K562 (cell line): ENCODE measurements at places on chromosomes 2 and 18. TPM values are rescaled to one million over a fixed set of nuclear protein-coding genes. Genes with fewer than 3 reads are reported as not detected.

DNA sequence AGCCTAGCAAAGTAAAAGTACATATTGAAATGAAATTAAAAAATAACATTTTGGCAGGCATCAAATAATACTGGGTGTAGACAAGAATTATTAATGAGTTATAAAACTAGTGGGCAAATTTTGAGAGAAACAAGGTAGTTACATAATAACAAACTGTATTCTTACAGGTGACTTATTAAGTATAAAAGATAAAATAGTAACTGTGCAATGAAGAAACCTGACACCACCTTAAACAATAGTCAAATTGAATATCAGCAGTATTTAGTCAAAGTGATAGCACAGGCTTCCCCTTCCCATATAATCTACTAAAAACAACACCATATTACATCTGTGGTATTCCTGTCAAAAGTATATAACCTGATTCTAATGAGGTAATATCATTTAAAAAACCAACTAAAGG is 1099.8 kb upstream of the CRIM1 start:
- no peak overlapping the region for H3K4me3 ChIP-seq
- H3K27ac ChIP-seq: no peak overlapping the region
- H3K27me3 ChIP-seq: no peaks in the 10 kb centered on the region
- H3K4me1 ChIP-seq: no peaks in the 10 kb centered on the region

- no peak overlapping the region for H3K4me3 ChIP-seq
- H3K36me3 ChIP-seq: no peaks in the 10 kb centered on the region
- H3K4me1 ChIP-seq: no peaks in the 10 kb centered on the region
- H3K27me3 ChIP-seq: no peaks in the 10 kb centered on the region
- no peak overlapping the region for H3K27ac ChIP-seq
These were observed 773 bp downstream of the MBP start for GRCh38 chr18:77131652-77132368.

Gene RIF1
- 90.2 and 94.5 TPM in 2 replicates for total RNA-seq

GRCh38 chr2:159093497-159093896 is 125.1 kb downstream of the TANC1 start:
- H3K4me1 ChIP-seq: no peaks in the 10 kb centered on the region
- no peak for DNase-seq
- H3K36me3 ChIP-seq: no peaks in the 10 kb centered on the region
- H3K27ac ChIP-seq: no peak overlapping the region
- H3K4me3 ChIP-seq: no peak overlapping the region

GRCh38 chr18:47422524-47422923 is 171.1 kb upstream of the SKOR2 start:
- H3K4me3 ChIP-seq: no peak overlapping the region
- H3K27me3 ChIP-seq: no peaks in the 10 kb centered on the region
- peak; percentile 38 for DNase-seq
- no peaks in the 10 kb centered on the region for H3K4me1 ChIP-seq

Gene REG1B
- total RNA-seq: 2.0 and 2.3 TPM in 2 replicates

GRCh38 chr2:8054070-8054469 is 627.8 kb upstream of the ID2 start:
- no peaks in the 10 kb centered on the region; the same call in 2 of the 3 replicates for H3K27me3 ChIP-seq
- no peak for DNase-seq
- H3K36me3 ChIP-seq: no peaks in the 10 kb centered on the region

Gene CFAP221
- total RNA-seq: 0.35 and 0.51 TPM in 2 replicates

DNA sequence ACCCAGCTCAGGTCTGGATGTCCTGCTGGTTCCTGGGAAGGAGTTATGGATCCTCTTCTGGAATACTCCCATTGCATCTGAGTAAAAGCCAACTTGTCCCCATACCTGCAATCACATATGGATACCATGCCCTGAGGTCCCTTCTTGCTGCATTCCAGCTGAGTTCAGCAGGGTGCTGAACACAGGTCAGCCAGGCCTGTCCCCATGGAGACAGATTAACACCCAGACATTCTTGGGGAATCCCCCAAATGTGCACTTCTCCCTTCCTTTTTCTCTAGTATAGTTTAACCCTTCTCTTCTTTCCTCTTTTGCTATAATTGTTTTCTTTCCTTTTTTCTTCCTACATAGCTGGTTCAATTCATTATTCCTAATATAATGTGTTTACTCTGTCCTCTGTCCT is 799.6 kb upstream of the HS6ST1 start:
- no peaks in the 10 kb centered on the region for H3K27me3 ChIP-seq
- DNase-seq: no peak
- H3K27ac ChIP-seq: no peak overlapping the region
- H3K36me3 ChIP-seq: no peaks in the 10 kb centered on the region

DNA sequence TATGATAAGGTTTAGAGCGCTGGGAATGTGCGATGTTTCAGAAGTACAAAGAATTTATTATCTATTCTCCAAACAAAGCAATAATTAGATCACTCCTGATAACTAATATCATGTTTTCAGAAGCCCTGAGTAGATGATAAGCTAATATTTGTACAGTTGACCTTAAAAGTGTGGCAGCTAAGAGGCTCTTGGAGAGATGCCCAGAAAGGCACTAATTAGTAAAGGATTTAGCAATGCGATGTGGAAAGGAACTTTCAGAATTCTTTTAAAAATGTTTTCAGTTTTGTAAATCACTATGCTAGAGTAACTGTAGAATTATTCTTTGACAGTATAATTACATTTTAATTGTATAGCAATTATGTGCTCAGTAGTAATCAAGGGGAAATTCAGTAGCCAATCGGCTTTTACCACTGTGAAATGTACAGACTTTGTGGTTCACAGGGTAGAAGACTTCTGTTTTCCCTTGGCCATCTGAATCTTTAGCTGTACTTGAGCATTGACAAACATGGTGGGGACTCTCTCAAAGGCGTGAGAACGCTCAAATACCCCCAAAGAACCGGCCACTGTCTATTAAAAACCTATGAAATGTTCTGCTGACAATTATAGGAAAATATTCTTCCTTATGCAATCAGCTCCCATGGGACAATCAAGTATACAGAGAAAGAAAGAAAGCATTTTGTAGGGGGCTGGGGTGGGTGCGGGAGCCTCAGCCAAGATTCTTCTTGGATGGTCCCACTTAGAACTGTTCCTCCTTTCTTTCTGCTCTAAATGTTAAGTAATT is 262.8 kb upstream of the AGAP1 start:
- no peaks in the 10 kb centered on the region for H3K36me3 ChIP-seq
- H3K4me3 ChIP-seq: no peak overlapping the region
- H3K27me3 ChIP-seq: peaks cover 6% of the 10 kb centered on the region; the same call in 2 of the 3 replicates
- H3K4me1 ChIP-seq: no peaks in the 10 kb centered on the region
- no peak overlapping the region for H3K27ac ChIP-seq
- DNase-seq: no peak

DNA sequence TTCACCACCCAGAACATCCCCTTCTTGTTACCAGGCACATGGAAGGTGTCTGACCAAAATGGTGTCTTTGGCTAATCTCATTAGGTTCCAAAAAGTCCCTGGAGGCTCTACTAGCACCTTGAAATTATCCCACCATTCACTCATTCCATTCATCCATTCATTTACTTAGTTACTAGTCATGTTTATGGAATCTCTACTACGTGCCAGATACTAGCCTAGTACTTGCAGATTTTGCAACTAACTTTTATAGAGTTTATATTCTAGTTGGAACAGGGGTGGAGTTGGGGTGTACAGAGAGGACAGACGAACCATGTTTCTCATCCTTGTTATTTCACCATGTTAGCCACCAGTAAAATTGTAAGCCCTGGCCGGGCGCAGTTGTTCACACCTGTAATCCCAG is 4.0 kb upstream of the NOP58 start:
- DNase-seq: no peak
- no peaks in the 10 kb centered on the region for H3K36me3 ChIP-seq
- H3K4me3 ChIP-seq: no peak overlapping the region
- H3K4me1 ChIP-seq: no peaks in the 10 kb centered on the region
- no peak overlapping the region for H3K27ac ChIP-seq

GRCh38 chr2:72386288-72386687 is 238.6 kb upstream of the CYP26B1 start:
- no peaks in the 10 kb centered on the region for H3K36me3 ChIP-seq
- DNase-seq: no peak
- no peak overlapping the region for H3K4me3 ChIP-seq
- H3K4me1 ChIP-seq: no peaks in the 10 kb centered on the region
- no peak overlapping the region for H3K27ac ChIP-seq

DNA sequence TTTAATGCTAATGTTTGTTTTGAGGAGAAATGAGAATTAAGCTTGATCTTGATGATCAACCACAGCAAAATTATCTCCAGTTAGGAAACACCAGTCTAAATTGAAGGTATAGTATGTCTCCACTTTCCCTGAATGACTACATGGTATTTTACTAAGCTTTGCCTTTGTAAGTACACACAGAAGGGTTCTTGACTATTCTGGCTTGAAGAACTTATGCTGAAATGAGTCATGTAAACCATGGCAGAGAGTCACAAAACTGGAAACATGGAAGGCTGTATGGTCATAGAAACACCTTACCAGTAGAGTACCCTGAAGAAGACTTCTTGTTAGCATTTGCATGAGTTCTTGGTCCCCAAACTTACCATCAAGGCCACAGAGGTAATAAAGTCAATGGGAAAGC is 250.5 kb downstream of the SLC8A1 start:
- no peak for DNase-seq
- H3K36me3 ChIP-seq: no peaks in the 10 kb centered on the region
- no peaks in the 10 kb centered on the region for H3K4me1 ChIP-seq
- no peaks in the 10 kb centered on the region for H3K27me3 ChIP-seq
- H3K27ac ChIP-seq: no peak overlapping the region

- no peaks in the 10 kb centered on the region for H3K36me3 ChIP-seq
- H3K27me3 ChIP-seq: no peaks in the 10 kb centered on the region
- no peak for DNase-seq
- H3K27ac ChIP-seq: no peak overlapping the region
- H3K4me3 ChIP-seq: no peak overlapping the region
These were observed 208.2 kb upstream of the CHAC2 start for GRCh38 chr2:53559302-53559966.

- H3K4me3 ChIP-seq: no peak overlapping the region
- no peaks in the 10 kb centered on the region for H3K27me3 ChIP-seq
- H3K27ac ChIP-seq: no peak overlapping the region
- DNase-seq: no peak
- no peaks in the 10 kb centered on the region for H3K36me3 ChIP-seq
- H3K4me1 ChIP-seq: peaks cover 3% of the 10 kb centered on the region; the same call in 2 of the 3 replicates
These were observed 19.7 kb downstream of the KIAA1328 start for GRCh38 chr18:36848609-36849008.

DNA sequence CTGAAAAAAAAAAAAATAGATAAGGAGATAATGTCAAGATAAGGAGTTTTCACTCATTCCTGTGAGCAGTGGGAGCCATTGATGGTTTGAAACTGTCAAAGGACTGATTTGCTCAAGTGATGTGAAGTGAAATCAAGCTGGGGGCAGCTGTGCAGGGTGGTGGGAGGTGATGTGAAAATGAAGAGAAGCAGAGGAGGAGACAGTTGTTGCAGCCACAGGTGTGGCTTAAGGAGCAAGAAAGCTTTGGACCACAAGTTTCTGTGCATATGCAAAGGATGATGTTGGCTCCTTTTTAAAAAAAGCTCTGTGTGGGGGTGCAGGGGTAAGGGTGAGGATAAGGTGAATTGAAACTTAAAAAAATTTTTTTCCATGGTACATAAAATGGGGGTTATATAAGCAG is 8.3 kb downstream of the EFR3B start:
- no peaks in the 10 kb centered on the region for H3K36me3 ChIP-seq
- no peak overlapping the region for H3K27ac ChIP-seq
- no peak overlapping the region for H3K4me3 ChIP-seq
- DNase-seq: no peak
- peaks cover 38% of the 10 kb centered on the region for H3K27me3 ChIP-seq

Gene SEPTIN10
- 0.22 and 0.40 TPM in 2 replicates for total RNA-seq

- no peak overlapping the region for H3K27ac ChIP-seq
- H3K36me3 ChIP-seq: no peaks in the 10 kb centered on the region
- H3K4me3 ChIP-seq: no peak overlapping the region
- DNase-seq: no peak
- no peaks in the 10 kb centered on the region for H3K27me3 ChIP-seq
These were observed 81.3 kb downstream of the CDC42EP3 start for GRCh38 chr2:37590119-37590571.

DNA sequence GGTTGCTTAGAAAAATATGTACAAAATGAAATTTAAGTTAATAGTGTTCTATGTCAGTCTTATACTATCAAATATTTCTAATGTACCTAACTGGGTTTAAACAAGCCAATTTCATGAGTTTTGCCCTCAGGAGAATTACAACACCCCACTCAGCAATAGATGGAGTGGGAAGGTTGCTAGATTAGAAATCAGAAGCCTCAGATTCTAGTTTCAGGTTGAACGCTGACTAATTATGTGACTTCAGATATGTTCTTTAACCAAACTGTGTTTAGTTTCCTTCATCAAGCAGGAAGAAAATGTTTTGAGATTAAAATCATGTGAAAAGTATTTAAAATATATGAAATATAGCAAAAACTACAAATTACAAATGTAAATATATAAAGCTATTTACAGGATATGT is 133.8 kb upstream of the KCNH7 start:
- no peaks in the 10 kb centered on the region for H3K4me1 ChIP-seq
- H3K4me3 ChIP-seq: no peak overlapping the region
- DNase-seq: no peak
- H3K27ac ChIP-seq: no peak overlapping the region
- no peaks in the 10 kb centered on the region for H3K36me3 ChIP-seq

GRCh38 chr18:35623255-35623654 is 41.7 kb downstream of the GALNT1 start:
- H3K36me3 ChIP-seq: no peaks in the 10 kb centered on the region
- no peak for DNase-seq
- H3K27ac ChIP-seq: no peak overlapping the region
- peaks cover 11% of the 10 kb centered on the region for H3K4me1 ChIP-seq
- no peaks in the 10 kb centered on the region for H3K27me3 ChIP-seq
- H3K4me3 ChIP-seq: no peak overlapping the region

GRCh38 chr2:198692907-198693510 is 764.7 kb downstream of the SATB2 start:
- H3K36me3 ChIP-seq: no peaks in the 10 kb centered on the region
- H3K27me3 ChIP-seq: no peaks in the 10 kb centered on the region
- H3K4me3 ChIP-seq: no peak overlapping the region
- no peak overlapping the region for H3K27ac ChIP-seq
- DNase-seq: no peak

Gene KLHL41
- total RNA-seq: 0.09 TPM in 1 of 2 replicates, not detected in the other

Gene UCN
- total RNA-seq: 2.2 and 2.6 TPM in 2 replicates

GRCh38 chr2:219298759-219299371 is 10.3 kb downstream of the PTPRN start:
- H3K4me3 ChIP-seq: no peak overlapping the region
- DNase-seq: peak; percentile 83
- H3K27me3 ChIP-seq: peaks cover 8% of the 10 kb centered on the region
- H3K27ac ChIP-seq: no peak overlapping the region

DNA sequence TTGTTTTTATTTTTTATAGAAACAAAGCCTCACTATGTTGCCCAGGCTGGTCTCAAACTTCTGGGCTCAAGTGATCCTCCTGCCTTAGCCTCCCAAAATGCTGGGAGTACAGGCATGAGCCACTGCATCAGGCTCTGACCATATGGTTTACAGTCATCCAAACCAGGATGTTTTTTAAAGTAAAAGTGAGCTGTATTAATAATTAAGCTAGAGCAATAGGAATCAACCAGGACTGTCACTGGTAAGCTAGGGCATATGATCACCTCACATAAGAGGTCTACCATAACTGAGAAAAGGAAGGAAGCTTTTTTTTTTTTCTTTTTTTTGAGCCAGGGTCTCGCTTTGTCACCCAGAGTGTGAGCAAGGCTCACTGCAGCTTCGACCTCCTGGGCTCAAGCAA is 8.5 kb upstream of the RBBP8 start:
- no peak overlapping the region for H3K4me3 ChIP-seq
- no peaks in the 10 kb centered on the region for H3K27me3 ChIP-seq
- no peak for DNase-seq
- H3K27ac ChIP-seq: no peak overlapping the region

Gene TCF7L1
- 0.11 and 0.13 TPM in 2 replicates for total RNA-seq

GRCh38 chr2:157777427-157777826 is 98.7 kb downstream of the ACVR1 start:
- peak; percentile 70 for DNase-seq
- no peaks in the 10 kb centered on the region for H3K27me3 ChIP-seq
- peaks cover 35% of the 10 kb centered on the region for H3K36me3 ChIP-seq
- H3K4me3 ChIP-seq: no peak overlapping the region
- no peak overlapping the region for H3K27ac ChIP-seq
